ENCODE measurements at places on chromosomes 4 and X.

DNA sequence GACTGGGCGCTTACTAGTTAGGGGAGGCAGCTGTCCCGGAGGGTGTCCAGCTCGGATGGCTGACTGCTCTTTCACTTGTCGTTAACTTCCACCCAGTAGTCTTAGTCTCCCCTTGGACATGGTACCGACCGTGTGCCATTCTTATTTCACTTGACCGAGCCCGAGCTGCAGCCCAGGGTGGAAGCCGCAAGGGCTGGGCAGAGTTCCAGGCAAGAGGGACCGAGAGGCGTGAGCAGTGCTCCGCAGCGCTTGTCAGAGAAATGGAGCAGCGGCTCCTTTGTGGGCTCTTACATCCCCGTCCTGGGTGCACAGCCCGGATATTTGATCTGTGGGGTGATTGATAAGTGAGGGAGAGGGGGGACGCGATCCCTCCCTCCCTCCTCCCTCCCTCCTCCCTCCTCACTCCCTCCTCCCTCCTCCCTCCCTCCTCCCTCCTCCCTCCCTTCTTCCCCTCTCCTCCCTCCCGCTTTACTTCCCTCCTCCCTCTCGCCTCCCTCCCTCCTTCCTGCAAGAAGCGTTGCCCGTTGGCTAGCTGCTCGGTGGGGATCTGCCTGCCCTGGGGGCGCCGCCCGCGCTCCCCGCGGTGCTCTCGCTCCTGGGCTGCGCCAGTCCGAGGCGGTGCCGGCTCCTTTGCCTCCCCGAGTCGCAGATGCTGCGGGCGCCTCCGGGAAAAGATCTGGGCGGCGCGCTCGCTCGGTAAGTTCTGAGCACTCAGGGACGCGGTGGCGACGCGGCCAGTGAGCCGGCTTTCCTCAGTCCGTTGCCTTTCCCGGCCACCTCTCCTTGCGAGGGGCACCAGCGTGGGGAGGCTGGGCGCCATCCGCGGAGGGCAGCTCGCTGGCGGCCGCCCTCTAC lies at the start of gene SLITRK2:
Gene SLITRK2 (plus strand): TSS at position 499 of the 855 bp plus-strand sequence. CDS start 4,597 bp downstream, outside the sequence.
- DNase-seq = no peak

DNA sequence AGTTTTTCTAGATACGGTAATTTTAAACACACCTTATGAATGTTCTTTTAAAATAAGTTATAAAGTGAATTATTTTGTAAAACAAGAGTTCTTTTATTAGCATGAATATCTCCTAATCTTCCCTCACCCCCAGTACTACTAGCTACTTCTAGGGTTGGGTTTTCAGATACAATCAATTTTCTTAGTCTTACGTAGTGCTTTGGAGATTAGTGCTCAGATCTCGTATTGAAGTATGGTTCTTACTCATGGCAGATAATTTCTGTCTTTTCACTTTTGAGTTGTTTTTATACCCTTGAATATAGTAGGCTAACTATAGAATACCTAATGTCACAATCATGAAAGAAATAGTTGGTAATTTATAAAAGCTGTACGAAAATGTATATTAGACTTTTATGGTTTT lies 43.2 kb downstream of the CDKL5 start:
- no peak for DNase-seq

DNA sequence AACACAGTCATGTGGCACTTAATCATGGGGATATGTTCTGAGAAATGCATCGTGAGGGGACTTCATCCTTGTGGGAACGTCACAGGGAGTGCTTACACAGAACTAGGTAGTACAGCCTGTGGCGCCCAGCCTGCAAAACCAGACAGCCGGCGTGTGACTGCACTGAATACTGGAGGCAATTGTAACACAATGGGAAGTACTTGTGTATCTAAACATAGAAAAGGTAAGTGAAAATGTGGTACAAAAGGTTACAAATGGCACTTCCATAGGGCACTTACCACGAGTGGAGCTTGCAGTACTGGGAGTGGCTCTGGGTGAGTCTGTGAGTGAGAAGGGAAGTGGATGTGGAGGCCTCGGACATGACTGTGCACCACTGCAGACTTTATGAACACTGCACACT lies 5.2 kb downstream of the TLR3 start:
- DNase-seq = no peak

DNA sequence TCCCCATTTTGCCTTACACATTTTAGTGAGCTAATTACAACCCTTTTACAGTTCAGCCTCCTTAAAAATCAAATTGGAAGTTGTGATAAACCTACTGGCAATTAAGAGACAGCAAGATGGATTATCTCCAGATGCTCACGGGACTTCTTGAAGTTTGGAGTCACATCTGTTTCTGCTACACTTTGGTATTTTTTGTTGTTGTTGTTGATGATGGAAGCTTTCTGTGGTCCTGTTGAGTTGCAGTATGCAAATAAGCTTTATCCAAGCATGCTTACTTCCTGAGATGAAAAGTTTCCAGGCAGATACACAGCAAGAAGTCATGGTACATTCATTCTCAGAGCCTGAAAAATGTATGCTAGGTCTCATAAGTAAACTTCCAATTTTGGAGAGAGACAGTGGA lies 670.0 kb upstream of the AMOT start:
- DNase-seq = no peak

DNA sequence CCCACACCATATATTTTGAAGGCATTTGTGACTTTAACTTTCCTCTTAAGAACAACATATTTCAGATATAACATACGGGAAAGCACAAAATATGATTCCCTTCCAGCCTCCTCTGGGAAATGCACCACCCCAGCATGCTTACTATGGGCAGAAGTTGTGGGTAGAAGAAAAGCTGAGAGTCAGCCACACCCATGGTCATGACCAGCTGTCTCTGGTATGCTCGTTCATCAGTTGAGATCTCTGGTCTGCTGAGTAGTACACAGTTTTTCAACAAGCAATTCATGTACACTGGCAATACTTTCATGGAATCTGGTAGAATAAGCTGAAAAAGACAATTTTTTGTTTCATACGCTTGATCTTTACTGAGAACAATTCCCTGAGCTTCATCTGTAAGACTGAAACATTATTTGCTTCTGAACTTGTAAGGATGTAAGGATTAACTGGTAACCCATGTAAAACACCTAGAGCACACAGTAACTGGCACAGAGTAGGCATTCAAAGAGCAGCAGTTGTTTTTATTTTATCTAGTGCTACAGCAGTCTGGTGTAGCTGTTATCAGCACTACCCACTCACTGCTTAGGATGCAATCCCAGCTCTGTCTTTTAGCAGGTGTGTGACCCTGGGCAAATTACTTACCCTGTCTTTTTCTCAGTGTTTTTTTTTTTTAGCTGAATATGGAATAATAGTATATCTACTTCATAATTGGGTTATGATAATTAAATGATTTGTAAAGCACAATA lies 47.6 kb downstream of the METTL14 start:
- no peak for DNase-seq
